HT1080 (cell line): ENCODE measurements at places on chromosomes 2 and 18.

DNA sequence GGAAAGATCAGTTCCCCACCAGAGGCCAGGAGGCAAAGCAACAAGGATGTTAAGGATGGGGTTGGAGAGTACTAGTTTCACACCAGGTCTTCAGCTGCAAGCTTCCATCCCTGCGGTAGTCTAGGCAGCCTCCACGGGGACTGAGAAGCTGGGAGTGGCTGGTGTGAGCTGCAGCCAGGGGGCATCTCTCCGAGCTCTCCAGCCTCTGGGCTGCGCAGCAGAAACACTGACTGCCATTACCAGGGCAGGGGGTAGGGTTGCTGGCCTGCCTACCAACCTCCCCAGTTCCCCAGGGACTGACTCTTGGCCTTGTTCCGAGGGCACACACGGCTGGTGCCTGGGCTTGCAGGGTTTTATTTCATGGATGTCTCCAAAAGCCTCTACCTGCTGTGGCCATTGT lies 15.9 kb downstream of the GATA6 start:
- DNase-seq, result no peak

DNA sequence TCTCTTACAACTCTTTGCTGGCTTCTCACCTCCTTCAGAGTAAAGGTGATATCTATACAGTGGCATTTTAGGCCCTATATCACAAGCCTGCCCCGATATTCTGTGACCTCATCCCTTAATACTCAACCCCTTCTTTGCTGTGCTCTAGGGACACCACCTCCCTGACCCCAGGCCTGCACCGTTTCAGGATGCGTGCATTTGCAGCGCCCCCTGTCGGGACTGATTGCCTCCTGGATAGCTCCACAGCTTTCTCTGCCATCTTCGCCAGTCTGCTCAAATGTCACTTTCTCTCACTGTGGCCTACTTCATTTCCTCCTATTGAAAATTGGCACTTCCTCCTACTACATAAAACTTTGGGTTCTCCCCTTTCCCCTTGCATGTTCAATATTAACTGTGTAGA lies 289.6 kb downstream of the SOCS6 start:
- no peak for DNase-seq

DNA sequence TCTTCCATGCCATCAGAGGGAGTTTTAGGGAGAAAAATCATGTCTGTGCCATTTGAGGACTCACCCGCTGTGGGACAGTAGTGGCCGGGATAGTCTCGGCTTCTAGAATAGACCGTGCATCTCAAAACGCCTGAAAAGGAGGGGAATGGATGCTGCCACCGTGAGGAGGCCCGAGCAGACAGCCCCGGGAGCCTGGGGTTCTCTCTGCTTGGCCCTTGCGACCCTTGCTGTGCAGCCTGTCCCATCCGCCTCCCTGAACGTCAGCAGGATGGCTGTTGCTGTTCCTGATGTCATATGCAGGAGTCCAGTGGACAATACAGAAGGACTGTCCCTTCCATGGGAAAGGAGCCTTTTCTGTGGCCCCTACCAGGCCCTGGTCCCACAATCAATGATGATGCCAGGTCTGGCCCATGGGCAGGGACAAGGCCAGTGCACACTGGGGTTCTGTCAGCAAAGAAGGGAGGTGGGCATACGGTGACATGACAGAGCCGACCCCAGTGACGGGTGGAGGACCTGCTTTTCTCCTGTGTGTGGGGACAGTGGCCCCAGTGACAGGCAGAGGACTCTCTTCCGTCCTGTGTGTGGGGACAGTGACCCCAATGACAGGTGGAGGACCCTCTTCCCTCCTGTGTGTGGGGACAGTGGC lies 58.8 kb downstream of the ACKR3 start:
- no peak for DNase-seq

DNA sequence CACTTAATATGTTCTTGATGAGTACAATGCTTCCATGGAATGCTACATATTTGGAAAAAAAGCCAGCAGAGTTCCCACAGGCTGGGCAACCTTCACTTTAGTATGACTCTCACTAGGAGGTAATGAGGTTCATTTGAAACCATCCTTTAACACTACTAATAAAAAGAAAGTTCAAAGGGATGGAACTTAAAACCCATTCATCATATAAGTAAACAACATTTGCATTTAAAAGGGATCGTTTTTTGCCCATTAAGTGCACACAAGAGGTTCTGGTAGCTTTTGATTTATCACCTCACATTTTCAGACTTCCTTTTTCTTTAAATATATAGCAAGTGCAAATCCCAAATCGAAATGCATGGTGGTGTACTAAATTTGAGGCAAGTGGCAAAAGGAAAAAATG lies 270.8 kb upstream of the DCC start:
- no peak for DNase-seq

DNA sequence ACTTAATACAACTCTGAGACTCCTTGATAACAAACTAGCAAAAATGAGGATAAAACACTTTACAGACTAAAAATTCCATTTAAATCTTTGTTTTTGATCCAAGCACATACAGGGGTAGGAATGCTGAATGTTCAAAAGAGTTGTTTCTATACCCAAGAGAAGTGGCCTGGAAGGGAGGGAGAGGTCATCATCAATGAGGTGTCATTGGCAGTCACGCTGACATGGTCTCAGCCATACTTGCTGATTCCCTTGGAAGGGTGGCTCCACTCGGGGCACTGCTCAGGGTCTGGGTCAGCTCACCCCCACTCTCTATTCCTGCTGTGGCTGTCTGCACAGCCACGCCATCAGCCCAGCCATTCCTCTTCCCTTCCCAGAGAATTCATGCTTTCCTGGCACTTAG lies 105.2 kb upstream of the PELI1 start:
- no peak for DNase-seq

- peak; percentile 51 for DNase-seq
Measured at GRCh38 chr18:34023471-34023870, 201.2 kb downstream of the NOL4 start.

- no peak for DNase-seq
Measured at GRCh38 chr18:36365836-36366775, 68.6 kb downstream of the FHOD3 start.

- DNase-seq, result no peak
Measured at GRCh38 chr18:51185075-51185474, 12.4 kb downstream of the MEX3C start.

- peak; percentile 27 for DNase-seq
Measured at GRCh38 chr2:183070942-183071844, 7.4 kb upstream of the DUSP19 start.

DNA sequence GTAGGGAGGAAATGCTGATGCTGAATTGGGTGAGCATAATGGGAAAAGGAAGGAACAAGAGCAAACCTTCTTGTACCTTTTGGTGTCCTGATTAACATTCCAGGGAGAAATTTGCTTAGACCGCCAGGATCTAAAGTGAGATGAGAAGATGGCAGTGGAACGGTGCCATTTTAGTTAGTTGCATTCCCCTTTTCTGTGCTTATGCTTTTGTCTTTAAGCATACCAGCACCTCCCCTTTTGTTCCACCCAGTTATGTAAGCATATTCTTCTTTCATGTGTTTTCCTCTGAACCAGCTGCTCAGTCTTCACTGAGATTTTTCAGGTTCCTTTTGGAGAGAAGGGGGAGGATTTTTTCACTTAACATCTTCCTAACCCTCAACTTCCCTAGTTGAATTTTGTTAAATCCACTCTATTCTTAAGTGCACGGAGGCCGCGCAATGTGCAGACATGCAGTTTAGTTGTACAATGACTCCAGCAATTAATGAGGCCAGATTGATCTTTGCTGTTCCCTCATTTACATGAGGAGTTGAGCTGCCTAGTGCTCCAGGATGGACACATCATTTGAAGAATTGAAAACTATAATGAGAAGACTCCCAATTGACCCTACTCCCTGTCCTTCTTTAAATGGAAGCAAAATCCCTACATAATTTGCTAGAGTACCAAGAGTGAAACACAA lies 73.9 kb downstream of the MAP4K4 start:
- DNase-seq, result no peak

GRCh38 chr2:98546186-98546585 lies 62.1 kb downstream of the COA5 start:
- DNase-seq, result no peak

GRCh38 chr2:137921105-137921880 lies 43.0 kb upstream of the HNMT start:
- no peak for DNase-seq

- no peak for DNase-seq
Measured at GRCh38 chr2:11752906-11753305, 6.5 kb downstream of the LPIN1 start.

- DNase-seq, result peak; percentile 13
Measured at GRCh38 chr2:109382951-109383350, 230.8 kb downstream of the SEPTIN10 start.

DNA sequence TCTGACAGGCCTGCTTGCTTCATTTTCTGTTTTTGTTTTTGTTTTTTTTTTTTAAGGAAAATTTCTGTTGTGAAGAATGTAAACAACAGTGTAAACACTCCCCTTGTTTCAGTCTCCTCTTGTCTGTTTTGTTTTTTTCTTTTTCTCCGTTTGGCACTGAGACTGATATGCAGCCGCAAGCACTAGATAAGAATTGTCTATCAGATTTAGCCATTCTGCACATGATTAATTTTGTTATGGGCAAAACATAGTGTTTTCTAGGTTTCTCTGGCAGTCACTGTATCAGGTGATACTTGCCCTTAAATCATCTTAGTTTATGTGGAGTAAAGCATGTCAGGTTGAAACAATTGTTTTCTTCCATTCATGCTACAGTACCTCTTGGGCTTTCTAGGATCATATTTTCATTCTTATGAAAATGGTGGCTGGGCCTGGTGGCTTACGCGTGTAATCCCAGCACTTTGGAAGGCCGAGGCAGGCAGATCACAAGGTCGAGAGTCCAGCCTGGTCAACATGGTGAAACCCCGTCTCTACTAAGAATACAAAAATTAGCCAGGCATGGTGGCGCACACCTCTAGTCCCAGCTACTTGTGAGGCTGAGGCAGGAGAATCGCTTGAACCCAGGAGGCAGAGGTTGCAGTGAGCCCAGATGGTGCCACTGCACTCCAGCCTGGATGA lies 12.9 kb upstream of the RBMS1 start:
- no peak for DNase-seq

DNA sequence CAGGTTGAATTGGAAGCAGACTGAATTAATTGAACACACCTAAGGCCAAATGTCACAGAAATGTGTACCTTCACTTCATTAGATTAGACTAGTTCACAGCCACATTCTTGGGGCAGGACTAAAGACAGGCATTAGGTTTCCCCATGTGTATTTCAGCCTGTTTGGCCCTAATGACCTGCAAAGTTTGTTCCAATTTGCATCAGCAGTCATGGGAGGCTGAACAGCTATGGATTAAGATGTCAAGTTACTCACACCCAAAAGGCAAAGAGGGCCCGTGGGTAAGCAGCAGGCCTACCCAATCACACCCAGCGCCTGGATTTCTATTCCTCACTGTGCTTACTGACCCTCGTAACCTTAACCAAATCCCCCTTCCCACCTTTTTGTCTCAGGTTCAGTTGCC lies 99.6 kb upstream of the RIOK3 start:
- DNase-seq, result no peak

DNA sequence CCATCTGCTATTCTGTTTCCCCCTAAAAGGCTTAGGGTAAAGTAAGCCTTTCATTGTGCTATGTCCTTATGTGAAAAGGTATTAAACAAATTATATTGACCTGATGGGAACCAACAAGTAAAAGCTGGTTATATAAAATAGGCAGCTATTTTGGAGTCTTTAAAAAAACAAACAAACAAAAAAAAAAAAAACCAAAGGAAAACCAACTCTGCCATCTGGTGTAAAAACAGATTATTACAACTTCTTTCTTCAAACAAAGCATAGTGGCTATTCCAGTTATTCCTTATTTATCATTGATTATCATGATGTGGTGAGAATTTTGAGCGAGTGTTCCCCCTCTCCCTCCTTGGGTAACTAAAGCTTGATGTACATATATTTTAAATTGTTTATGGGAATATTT lies 122.3 kb upstream of the FHL2 start:
- no peak for DNase-seq

DNA sequence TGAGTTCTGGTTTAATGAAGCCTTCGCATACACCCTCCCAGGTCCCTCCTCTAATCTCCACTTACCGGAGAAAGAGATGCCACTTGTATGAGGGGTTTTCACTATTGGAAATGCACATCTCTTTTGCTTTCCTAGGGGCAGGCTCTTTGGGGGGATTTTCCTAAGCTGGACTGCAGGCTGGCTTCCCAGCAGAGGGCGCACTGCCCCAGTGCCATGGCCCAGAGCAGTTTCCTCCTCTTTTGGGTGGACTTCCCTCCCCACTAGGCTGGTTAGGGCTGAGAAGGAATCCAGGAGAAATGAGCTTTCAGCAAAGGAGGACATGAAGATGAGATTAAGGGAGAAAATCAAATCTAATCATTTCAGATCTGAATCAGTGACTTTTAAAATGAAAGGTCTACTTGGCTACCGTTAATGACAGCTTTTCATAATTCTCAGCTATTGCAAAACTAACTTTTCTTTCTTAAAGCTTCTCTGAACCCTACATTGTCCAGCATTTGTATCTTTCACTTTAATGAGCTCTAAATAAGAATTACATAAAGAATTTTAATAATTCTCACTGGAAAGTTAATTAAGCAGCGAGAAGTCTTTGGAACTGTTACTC lies 784.1 kb upstream of the FANCL start:
- DNase-seq, result peak; percentile 32

DNA sequence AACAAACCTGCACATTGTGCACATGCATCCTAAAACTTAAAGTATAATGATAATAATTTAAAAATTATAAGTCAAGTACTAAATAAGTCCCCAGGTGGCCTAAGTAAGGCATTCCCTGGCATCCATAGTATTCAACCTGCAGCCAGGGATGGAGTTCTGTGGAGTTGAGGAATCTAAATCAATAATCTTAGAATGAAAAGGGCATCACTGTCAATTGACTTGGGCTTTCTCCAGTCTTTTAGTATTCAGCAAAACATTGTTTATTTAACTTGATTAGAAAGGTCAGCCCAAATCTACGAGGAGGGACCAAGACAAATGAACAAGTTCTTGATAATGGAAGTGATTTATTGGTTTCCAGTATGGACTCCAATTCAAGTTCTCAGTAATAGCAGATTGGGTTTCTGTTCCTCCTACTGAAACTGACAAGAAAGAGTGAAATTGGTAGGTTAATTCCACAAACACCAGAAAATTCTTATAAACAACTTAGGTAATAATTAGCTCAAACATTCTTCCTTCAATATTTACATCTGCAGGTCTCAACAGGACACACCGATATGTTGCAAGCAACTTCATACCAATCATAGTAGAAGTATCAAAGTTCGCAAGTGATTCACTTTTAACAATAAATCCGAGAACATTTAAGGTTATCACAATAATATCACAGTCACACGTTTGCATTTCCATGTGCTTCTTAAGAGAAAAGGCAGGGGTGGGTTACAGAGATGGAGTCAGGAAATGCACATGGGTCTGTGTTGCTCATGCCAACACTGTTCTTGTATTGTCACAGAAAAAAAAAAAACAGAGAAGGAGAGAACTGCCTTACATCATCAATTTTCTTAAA lies 51.7 kb upstream of the EHBP1 start:
- no peak for DNase-seq

DNA sequence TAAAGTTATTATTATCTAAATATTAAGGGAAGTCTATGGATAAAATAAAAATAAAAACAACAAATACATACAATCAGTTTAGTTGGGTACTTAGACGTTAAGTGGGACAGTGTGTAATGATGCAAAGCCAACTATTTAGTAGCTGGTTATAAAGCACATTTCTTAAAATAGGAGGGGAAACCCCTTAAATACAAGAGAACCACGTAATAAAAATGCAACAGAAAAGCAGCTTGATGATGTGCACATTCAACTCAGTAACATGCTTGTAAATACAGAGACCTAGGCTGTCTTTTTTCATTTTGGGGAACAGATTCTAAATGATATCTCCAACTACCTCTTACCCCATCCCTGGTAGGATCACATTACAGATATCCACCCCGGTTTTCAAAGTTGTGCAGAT lies 134.3 kb upstream of the AQP4 start:
- no peak for DNase-seq

- DNase-seq, result no peak
Measured at GRCh38 chr2:109719871-109720270, 74.2 kb upstream of the RGPD5 start.
